CD4-positive, alpha-beta T cell treated with Interleukin-12 subunit alpha and Interleukin-12 subunit beta, for 1 hour (primary cell): ENCODE measurements at places on chromosomes 7 and 10.

DNA sequence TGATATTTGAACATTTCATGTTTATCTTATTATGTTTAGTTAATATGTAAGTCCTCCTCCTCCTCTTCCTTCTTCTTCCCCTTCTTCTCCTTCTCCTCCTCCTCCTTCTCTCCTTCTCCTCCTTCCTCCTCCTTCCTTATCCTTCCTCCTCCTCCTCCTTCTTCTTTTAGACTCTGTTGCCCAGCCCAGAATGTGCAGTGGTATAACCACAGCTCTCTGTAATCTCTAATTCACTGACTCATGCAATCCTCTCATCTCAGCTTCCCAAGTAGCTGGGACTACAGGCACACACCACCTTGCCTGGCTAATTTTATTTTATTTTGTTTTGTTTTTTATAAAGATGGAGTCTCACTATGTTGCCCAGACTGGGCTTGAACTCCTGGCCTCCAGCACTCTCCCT is 83.4 kb upstream of the ODAD2 start:
- DNase-seq, result no peak

DNA sequence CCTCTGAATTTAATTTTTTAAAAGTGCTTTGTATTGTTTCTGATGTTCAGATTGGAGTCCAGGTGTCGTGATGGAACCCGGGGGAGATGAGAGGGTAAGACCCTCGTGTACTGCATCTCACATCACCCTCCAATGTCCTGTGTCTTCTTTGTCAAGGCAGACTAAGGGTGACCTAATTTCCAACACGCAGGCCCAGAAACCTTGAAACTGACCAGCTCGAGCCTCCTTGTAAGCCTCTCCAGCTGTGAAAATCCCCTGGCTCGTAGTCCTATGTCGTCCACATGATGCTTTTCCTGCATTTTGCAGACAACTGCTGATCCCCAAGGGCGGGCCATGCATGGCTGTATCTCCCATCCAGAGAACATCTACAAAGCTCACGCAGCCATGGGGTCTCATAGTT is 220.2 kb downstream of the ARHGAP12 start:
- no peak for DNase-seq

- DNase-seq, result no peak
These were observed 40.6 kb downstream of the MPLKIP start for GRCh38 chr7:40093631-40094350.

- DNase-seq, result no peak
These were observed 32.9 kb downstream of the SVOPL start for GRCh38 chr7:138668229-138668596.

DNA sequence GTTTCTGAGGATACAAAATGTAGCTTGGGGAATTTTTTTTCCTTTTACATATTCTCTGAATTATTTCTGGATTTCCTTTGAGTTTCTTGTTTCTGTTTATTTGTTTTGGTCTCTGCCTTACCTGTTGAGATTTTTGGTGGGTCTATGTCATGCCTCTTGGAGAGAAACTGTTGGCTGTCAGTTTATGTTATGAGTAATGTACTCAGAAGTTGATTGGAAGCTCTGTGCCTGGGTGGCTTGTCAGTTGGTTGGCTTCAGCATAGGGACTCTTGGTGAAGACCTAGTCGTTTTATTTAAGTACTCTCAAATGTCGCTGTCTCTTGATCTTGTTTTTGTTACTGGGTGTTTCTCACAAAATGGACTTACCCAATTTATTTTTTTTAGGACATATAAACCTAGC is 132.4 kb downstream of the CDK14 start:
- DNase-seq, result no peak

GRCh38 chr10:6598679-6599078 is 18.6 kb upstream of the PRKCQ start:
- no peak for DNase-seq

- DNase-seq, result no peak
These were observed 534.0 kb upstream of the FOXK1 start for GRCh38 chr7:4147926-4148620.

DNA sequence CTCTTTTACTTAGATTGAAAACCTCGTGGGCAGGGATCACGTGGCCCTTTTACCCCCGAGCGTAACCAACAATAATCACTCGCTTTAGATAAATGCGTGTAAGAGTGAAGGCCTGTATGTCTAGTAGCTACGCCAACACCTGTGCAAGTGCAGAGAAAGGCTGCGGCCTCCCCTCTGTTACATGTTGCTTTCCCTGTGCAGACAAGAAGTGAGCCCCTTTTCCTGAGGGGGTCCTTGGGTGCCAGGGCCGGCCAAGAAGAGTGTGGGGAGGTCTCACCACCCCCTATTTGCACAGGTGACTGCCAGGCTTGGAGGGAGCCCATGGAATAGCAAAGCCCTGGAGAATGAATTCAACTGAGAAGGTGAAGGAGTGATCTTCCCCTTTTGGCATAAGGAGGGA is 35.6 kb upstream of the CNPY1 start:
- DNase-seq, result no peak
